ENCODE measurements at places on chromosomes 12 and 14.

- no peak for DNase-seq
Observed at GRCh38 chr14:92520102-92521057, 6.8 kb downstream of the RIN3 start.

GRCh38 chr12:52258335-52258901 lies 16.0 kb upstream of the KRT86 start:
- DNase-seq: no peak

- no peak for DNase-seq
Observed at GRCh38 chr12:114448618-114448933, 42.6 kb upstream of the TBX5 start.

DNA sequence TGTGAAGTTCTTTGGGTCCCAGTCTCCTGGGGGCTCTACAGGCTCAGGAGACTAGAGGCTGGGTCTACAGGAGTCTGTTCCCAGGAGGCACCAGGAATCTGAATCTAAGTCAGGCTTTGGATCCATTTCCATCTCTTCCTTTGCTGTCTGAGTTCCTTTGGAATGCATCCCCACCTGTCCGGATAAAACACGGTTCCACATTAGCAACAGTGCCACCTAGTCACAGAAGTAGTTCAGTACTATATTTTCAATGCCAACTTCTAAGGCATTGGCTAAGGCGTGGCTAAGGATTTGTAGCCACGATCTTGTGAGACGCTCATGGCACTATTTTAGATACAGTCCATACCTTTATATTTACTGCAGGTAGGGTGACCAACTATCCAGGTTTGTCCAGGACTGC lies 15.1 kb downstream of the ZC2HC1C start:
- DNase-seq: no peak

GRCh38 chr14:22218728-22219127 lies 370.3 kb downstream of the DAD1 start:
- DNase-seq: no peak

- no peak for DNase-seq
Observed at GRCh38 chr12:26116829-26117715, 7.8 kb downstream of the BHLHE41 start.

DNA sequence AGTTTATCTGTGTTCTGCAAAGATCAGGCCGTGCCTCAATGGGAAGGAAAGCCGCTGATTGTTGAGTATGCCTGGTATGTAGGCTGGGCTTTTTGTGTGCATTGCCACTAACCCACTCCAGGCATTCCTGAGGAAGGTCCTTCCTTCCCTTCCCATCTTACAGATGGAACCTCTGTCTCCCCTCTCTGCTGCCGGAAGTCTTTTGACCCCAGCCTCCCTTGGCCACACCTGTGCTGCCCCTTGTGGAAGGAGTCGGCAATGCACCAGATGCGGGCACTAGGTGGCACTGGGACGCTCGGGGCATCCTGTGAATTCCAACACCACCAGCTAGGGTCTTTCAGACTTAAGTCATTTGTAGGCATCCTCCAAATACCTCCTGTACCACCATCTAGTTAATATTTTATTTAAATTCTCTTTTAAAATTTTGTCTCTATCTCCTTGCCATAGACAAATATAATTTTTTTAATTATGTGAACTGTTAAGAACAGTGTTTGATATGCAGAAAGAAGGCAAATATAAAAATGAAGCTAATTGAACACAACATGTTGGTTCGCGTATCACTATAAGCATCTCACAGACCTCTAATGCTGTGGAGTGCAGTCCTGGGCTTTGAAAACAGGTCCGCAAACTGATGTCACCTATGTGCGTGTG lies 99.6 kb downstream of the RIN3 start:
- no peak for DNase-seq

GRCh38 chr14:100578552-100578951 lies 8.7 kb downstream of the BEGAIN start:
- DNase-seq: no peak

- no peak for DNase-seq
Observed at GRCh38 chr14:54919330-54919729, 16.7 kb upstream of the GCH1 start.

DNA sequence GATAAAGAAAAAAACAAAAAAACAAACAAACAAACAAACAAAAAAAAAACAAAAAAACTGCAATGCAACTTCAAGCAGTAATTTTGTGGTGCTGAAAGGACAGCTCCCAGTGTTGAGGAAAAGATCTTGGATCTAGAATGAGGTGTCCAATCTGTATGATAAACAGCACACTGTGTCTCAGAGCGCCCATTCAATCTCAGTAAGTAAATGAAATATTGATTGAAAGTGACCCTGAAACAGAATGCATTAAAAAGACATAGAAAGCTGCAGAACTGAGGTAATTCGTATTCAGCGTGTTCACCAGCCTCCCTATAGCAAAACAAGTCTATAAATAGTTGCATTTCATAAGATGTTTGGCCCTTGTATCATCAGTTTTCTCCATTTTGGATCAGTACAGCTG lies 153.0 kb downstream of the NOVA1 start:
- peak; percentile 68 for DNase-seq

- DNase-seq: no peak
Observed at GRCh38 chr12:24522736-24523135, 426.2 kb downstream of the BCAT1 start.

DNA sequence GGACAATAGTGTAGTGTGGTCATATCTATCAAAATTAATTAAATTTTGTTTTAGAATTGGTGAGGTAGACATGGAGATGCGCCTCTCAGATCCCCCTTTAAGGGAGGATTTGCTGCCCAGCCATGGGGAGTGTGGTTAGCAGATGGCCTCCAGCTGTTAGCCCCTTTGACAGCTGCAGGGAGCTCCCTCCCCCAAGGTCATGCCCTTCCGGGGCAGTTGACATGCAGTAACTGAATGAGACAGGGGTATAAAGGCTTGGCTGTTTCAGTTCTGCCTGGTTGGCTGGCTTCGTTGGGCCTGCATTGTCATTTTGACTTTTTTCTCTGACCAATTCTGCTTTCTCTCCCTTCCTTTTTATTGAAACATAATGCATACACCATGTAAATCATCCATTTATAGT lies 291.5 kb upstream of the SRRM4 start:
- DNase-seq: peak; percentile 2

DNA sequence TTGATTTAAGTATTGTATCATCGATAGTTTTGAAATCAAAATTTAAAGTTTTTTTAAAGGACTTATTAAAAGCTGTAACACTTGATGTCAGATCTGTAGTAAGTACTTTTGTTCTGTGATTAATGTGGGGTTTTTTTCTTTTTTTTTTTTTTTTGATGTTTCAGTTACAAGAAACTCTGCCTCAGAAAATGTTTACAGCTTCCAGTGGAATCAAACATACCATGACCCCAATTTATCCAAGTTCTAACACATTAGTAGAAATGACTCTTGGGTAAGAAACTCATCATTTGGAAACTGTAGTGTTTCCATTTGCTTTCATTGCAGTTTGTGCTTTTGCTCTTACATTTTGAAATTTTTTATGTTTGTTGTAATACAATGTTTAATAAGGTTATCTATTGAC lies 45.6 kb downstream of the TBK1 start:
- no peak for DNase-seq

- DNase-seq: no peak
Observed at GRCh38 chr14:50943261-50943942, 881 bp downstream of the PYGL start.

DNA sequence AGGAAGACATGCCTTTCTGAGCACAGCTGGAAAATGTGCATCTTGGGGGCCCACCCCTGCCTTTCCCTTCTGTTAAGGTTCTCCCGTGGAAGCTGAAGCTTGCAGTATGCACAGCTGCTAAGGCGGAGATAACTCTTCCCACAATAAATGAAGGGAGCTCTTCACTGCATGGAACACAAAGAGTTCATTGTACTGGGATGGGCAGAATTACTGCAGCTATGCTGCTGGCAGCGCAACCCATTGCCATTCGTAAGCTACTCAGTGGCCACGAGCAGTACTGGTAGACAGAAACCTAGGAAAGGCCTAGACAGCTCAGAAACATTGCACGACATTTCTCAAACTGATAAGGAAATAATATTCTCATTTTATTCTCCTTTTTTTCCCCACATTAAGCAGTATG lies 310.2 kb downstream of the MDGA2 start:
- no peak for DNase-seq

DNA sequence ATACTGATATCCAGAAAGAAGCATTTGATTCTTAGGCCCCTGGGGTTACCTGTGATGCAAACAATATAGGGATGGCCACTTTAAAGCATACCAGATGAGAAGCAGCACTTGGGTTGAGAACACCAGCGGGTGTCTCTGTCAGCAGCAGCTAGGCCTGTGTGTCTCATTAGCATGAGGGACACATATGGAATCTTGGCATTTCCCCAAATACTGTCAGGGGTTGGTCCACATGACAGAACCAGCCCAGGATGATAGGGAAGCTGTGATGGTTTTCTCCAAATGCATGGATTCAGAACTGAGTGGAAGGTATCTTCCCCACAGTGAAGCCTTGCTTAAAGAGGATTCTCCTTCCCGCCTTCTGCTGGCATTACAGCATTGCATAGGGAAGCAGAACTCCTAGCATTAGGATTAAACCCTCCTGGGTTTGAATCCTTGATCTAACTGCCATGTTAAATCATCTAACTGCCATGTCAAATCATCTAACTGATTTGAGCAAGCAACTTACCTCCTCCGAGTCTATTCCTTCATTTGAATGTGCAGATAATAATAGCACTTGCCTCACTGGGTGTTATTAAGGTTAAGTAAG lies 111.5 kb upstream of the WSCD2 start:
- DNase-seq: no peak

GRCh38 chr12:2343681-2344080 lies 290.9 kb downstream of the CACNA1C start:
- DNase-seq: no peak

GRCh38 chr14:63938198-63939005 lies 85.6 kb downstream of the SYNE2 start:
- no peak for DNase-seq

DNA sequence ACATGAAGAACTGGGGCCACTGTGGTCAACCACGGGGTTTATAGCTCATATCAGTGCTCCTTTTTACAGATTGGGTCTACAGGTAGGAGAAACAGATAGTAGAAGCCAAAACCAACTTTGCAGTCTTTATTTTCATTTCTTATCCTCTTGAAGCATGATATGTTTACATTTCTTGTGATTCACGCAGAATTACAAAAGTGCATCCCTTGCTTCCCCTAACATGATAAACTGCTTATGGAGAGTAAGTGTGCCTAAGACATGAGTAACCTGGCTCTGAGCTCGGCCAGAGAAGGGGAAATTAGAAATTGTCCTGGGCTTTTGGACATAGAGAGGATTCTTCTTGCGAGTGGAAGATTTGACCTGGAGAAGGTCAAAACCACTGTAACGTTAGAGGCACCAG lies 18.4 kb downstream of the PWP1 start:
- DNase-seq: no peak

DNA sequence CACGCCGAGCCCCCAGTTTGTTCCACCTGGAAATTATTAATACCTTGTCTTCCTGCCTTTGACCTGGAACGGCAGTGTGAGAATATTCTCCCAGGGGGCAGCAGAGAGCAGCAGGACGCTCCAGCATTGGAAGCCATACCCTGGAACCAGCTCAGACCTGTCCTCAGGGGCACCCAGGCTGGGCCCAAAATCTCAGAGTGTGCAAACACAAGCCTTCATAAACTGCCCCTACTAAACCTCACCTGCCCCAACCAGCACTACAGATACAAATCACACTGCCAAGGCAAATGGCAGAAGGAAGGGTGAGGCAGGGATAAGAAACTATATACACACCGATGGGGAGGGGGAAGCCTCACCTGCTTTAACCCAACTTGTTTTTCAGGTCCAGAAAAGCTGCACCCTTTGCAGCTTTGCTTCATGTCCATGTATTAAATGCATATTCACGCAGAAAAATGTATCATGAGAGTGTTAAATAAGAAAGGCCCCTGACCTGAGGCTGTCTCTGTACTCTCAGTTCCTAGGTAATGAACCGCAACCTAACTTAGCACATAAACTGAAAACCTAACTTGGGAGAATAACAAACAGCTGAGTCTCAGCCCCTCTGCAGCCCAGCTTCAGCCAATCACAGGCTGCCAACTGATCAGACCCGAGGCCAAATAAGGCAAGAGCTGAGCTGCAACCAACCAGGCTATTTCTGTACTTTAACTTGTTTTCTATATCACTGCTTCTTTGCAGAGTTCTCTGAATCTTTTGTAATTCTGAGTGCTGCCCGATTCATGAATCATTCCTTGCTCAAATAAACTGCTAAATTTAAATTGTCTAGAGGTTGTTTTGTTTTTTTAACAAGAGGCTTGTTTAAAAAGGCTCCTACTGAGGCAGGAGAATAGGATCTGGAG lies 130.1 kb downstream of the SPTSSA start:
- DNase-seq: peak; percentile 23

DNA sequence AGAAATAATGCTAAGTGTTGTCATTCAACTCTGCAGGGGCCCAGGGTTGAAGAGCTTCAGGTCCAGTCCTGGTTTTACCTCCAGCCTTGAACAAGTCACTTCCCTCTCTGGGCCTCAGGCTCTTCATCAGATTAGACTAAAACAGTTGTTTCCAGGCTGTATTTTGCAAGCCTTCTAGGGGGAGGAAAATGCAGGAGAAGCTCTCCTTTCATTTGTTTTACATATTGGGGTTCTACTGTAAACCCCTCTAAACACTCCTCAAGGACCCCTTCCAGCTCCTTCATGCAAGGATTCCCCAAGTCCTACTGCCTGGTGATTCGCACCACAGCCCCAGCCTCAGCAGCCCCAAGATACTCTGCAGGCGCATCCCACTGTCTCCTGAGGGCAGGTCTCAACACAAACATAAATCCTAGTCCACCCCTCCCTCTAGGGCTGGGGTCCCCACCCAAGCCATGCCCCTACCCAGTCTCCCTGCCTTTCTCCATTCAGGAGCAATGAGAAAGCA lies 2.7 kb downstream of the SDR9C7 start:
- peak; percentile 42 for DNase-seq

- no peak for DNase-seq
Observed at GRCh38 chr14:20494935-20495766, 10.2 kb upstream of the RNASE10 start.

- DNase-seq: no peak
Observed at GRCh38 chr14:71942904-71943694, 10.9 kb downstream of the RGS6 start.

- no peak for DNase-seq
Observed at GRCh38 chr14:31745741-31746140, 184.5 kb downstream of the NUBPL start.

DNA sequence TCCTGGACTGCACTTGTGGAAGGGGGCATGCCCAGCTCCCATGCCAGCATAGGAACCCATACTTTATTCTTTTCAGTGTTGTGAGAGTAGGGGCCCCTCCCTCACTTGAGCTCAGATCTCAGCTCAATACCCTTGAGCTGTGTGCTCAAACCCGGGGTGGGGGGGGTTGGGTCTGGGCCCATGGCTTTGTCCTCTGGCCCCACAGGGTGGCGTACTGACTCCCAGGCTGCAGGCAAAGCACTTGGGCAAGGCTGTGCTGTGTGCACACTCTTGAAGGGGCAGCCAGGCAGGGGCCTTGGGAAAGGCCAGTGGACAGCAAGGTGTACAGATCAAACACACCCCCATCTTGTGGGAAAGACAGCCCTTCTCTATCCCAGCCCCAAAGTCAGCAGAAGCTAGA lies 81.8 kb downstream of the WIF1 start:
- DNase-seq: no peak

GRCh38 chr14:59374048-59374447 lies 91.1 kb downstream of the GPR135 start:
- DNase-seq: no peak
